Stimulated activated CD8-positive, alpha-beta memory T cell treated with anti-CD3 and anti-CD28 coated beads, Interleukin-2, amount 100 ng/mL, for 1 hour (primary cell): ENCODE measurements at places on chromosomes 7 and 10.

GRCh38 chr7:141534757-141535737, 16.2 kb upstream of the AGK start:
- DNase-seq = no peak

GRCh38 chr10:107546284-107546683, 381.8 kb upstream of the SORCS1 start:
- no peak for DNase-seq

GRCh38 chr7:16970732-16971482, 89.1 kb upstream of the AGR3 start:
- DNase-seq = no peak

DNA sequence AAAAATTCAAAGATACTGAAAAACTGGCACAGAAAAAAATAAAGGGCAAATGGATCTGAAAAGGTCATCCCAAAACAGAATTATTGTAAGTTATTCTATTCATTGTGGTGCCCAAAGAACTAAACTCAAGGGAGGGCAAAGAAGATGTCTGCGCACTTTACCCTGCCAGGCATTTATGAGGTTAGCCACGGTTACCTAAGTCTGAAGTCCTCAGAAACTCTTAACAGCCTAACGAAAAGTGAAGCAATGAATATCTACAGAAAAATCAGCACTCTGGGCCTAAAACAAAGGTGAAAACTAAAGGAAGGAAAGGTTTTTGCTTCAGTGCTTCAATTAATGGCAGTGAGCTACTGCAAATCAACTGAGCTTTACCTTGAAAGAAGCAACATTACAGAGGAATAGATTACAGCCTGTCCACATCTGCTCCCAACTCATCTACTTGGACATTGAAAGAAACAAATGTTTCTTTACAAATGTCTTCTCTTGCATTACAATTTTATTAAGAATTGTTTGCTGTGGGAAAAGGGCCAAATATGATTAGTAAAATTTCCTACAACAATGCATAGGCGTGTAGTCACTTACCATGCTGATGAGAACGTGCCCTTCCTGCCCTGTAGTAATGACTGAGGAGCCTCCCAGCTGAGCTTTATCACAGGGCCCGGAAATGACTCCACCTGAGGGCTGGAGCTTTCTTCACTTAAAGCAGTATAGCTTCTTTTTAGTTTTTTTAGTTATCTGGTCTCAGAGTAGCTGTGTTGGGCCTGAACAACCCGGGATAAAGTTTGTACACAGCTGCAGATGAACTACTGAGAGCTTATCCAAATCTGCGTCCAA, at the start of gene TUBAL3:
Gene TUBAL3 (minus strand): TSS at position 621 of the 834 bp plus-strand sequence. CDS start 36 bp downstream, at position 585.
- DNase-seq = no peak
